ENCODE measurements at places on chromosomes 13 and 19. TPM values are rescaled to one million over a fixed set of nuclear protein-coding genes. Genes with fewer than 3 reads are reported as not detected.

GFY gene
- total RNA-seq: not detected

HRC gene
- 5.1 TPM for total RNA-seq

LILRA5 gene
- 5.3 TPM for total RNA-seq

AMER2 gene
- total RNA-seq: 0.04 TPM

KIR3DL2 gene
- not detected for total RNA-seq

DPF1 gene
- not detected for total RNA-seq

FAM216B gene
- not detected for total RNA-seq

DNA sequence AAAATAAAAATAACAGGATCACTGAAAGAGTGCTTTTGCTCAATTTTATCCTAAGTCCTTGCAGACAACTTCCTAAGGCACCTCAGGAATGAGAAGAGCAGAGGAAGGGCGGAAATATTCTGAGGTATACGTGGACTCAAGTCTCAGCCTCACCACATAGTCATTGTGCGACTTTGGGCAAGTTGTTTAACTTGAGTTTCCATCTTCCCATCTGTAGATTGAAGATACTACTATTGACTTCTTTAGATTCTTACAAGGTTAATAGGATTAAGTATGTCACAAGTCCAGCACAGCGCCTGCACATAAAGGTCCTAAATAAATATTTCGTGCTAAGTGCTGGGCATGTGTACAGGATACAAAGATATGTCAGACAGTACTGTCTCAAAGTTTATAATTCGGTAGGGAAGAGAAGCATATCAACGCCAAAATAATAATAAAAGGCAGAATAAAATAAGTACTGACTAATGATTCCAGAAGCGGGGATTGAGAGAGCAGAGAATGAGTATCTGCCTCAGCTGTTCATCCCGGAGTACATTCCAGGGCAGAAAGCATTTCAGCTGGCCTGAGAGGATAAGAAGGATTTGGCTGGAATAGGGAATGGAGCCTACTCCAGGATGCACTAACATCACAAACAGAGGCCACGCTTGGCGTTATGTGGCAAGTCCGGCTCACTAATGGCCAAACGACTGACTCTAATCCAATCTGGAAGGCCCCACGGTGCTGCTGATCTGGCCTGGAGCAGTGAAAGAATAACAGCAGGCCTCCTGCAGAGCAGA lies 139.7 kb downstream of the FLT1 start:
- DNase-seq: no peak

DNA sequence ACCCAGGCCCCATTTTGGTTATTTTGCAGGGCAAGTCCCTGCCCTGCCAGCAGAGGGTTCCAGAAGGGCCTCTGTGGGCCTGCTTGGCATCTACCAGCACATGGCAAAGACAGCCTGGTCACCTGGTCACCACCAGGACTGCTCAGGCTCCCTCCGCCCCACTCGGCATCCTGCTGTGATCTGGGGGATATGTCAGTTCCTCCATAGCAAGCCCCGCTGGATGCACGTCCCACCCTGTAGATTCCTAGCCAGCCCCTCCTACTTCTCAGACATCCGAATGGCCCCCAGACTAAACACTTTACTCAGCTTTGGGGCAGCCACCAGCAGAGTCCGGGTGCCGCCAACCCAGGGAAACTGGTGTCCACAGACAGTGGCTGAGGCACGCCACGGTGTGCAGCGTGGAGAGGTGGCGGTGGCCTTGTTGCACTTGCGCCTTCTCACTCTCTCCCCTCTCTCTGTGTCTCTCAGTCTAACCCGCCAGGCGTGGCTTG lies 31.8 kb upstream of the USE1 start:
- DNase-seq: no peak

DNA sequence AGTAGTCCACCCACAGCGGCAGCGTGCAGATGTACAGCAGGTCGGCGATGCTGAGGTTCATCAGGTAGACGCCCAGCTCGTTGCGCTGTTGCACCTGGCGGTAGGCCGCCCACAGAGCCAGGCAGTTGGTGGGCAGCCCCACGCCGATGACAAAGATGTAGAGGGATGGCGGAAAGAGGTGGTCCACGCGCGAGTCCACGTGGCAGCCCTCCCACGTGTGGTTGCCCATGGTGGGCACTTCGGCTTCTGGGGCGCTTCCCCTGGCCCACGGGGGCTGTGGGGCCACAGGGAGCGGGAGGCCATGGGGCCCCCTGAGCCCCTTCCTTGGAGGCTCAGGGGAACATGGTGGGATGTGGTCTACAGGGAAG lies 7.0 kb upstream of the OPA3 start:
- no peak for DNase-seq

DNA sequence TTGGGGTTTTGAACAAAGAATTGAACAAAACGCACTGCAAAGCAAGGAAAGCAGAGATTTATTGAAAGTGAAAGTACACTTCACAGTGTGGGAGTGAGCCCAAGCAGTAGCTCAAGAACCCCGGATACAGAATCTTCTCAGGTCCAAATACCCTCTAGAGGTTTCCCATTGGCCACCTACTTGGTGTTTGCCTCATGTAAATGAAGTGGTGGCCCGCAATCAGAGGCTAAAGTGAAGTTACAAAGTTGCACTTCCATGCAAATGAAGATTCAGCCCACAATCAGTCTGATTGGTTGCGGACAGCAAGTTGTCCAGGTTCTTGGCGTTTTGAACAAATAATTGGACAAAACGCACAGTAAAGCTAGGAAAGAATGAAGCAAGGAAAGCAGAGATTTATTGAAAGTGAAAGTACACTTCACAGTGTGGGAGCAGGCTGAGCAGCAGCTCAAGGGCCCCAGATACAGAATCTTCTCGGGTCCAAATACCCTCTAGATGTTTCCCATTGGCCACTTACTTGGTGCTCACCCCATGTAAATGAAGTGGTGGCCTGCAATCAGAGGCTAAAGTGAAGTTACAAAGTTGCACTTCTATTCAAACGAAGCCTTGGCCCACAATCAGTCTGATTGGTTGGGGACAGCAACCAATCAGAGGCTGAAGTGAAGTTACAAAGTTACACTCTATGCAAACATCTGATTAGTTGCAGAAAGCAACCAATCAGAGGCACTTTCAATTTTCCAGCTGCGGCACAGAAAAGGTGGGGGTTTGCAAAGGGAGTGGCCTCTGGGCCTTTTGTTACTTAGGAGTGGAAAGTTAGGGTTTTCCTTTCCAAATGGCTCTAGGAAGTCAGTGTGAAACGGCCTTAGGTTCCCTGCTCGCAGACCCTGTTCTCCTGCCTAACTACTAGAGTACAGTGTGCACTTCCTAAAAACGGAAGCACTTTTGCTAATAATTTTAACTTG lies 4.8 kb upstream of the TM9SF2 start:
- DNase-seq: peak; percentile 71

DNA sequence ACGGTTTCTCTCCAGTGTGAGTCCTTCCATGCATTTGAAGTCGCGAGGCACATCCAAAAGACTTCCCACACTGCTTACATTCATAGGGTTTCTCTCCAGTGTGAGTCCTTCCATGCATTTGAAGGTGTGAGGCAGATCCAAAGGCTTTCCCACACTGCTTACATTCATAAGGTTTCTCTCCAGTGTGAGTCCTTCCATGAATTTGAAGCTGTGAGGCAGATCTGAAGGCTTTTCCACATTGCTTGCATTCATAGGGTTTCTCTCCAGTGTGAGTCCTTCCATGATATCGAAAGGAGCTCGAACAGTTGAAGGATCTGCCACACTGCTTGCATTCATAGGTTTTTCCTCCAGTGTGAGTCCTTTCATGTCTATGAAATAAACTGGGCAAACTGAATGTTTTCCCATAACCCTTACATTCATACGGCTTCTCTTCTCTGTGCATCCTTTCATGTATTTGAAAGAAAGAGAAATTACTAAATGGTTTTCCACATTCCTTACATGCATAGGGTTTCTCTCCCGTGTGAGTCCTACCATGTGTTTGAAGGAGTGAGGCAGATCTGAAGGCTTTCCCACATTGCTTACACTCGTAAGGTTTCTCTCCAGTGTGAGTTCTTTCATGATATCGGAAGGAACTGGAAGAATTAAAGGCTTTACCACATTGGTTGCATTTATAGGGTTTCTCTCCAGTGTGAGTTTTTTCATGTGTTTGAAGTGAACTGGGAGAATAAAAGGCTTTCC lies 20.3 kb downstream of the ZNF433 start:
- no peak for DNase-seq

- no peak for DNase-seq
These were observed 531.1 kb downstream of the DCT start for GRCh38 chr13:93948162-93948922.

DNA sequence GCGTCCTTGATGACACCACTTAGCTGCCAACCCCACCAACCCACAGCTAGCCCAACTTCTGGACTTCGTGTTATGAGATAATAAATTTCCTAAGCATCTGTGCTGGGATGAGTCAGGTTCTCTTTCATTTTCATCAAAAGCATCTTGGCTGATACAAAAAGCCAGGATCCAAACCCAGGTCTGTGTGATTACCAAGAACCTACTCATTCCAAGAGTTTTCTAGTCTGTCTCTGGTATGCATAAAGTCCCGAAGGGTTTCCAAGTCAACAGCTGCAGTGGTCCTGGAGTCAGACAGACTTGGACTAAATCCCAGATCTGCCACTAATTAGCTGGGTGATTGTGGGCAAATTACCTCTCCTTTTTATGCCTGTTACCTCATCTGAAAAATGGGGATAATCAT lies 55.5 kb upstream of the SERP2 start:
- DNase-seq: no peak

GRCh38 chr13:85080691-85081090 lies 718.5 kb downstream of the SLITRK6 start:
- no peak for DNase-seq

GRCh38 chr19:8654591-8655339 lies 24.3 kb downstream of the NFILZ start:
- peak; percentile 75 for DNase-seq

- DNase-seq: no peak
These were observed 8.1 kb downstream of the SARS2 start for GRCh38 chr19:38922482-38922881.

DNA sequence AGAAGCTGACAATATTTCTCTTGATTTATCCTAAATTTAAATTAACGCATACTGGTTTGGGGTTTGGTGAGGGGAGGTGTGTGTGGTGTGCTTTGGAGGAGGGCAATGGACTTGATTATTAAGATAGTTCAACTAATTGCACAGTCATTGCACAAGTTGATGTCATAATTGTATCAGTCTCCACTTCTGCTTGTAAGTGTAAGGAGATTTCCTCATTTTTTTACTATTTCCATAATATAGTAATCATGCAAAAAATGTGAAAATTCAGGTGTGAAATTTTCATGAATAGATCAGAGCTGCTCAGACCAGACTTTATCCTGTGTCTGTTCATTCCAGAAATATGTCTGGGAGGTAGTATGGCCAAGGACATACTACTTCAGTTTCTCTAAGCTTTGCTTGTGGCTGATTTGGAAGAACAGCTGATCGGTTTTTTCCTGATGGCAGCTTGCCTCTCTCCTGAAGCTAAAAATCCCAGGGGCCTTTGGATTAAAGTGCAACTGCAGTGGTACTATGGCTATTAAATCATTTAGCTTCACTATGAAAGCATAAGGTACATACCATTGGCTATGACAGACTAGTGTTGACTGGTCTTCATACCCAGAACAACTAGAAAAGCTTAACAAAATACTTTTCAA lies 201.8 kb upstream of the MIR17HG start:
- DNase-seq: no peak

GRCh38 chr19:34481861-34482379 lies 362 bp downstream of the WTIP start:
- no peak for DNase-seq

DNA sequence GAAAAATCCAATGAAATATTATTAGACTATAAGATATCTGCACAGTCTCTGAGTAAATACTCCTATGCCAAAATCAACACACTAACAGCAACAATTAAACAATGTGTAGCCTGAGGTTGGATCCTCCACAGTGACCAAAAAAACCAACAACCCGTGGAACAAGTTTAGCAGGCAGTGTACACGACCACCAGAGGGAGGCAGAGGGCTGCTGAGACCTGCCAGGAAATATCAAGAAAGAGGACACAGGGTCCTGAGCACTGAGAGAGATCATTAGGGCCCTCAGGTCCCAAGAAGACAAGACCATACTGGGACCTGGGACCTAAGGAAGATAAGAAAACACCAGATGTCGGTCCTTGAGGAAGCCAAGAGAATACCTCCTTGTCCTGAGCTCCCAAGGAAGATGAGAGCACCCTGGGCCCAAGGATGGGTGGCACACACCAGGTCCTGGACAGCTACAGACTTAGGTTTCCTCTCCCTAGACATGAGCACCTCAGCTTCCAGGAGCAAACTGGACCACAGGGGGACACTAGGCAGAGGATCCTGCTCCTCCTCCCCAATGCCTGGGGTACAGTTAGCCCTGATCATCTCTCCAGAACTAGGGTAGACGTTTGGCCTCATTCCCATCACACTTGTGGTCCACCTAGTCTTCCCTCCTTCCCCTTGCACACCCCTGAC lies 822 bp upstream of the ZNF274 start:
- DNase-seq: no peak

DNA sequence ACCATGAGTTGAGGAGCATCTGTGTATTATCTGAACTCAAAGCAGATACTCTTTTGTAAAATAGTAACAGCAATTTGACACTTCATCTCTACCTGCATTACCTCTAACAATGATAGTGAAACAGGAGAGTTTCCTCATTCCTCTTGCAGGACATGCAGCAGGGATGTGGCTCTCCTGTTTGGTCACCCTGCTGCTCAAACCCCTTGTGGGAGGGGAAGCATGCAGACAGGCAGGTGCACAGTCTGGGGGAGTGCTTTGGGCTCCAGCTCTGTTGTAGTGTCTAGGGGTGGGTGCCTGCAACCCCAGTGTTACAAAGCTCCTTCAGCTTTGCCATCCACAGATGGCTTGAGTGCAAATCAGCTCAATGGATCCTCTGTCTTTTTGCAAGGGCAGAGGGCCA lies 827.6 kb downstream of the DACH1 start:
- DNase-seq: no peak

- DNase-seq: no peak
These were observed 227.7 kb downstream of the B3GLCT start for GRCh38 chr13:31427151-31428100.

GRCh38 chr13:104584481-104584880 lies 1518.3 kb upstream of the SLC10A2 start:
- no peak for DNase-seq

- no peak for DNase-seq
These were observed 17.6 kb upstream of the KLK4 start for GRCh38 chr19:50928831-50929230.

DNA sequence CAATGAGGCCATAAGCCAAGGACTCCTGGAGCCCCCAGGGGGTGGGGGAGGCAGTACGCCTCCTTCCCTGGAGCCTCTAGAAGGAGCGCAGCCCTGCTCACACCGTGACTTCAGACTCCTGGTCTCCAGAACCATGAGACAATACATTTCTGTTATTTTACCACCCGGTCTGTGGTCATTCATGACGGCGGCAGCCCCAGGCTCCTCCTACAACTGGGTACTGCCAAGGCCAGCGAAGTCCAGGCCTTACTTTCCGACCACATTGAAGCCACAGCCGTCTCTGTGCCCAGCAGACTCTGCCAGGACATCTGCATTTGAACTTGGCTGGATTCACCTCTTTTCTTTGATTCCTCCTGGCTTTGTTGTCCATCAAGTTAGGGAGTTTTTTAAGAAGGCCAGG lies 10.5 kb downstream of the GNG7 start:
- no peak for DNase-seq
